MCF 10A (cell line): ENCODE measurements at places on chromosomes 3 and 15. TPM values are rescaled to one million over a fixed set of nuclear protein-coding genes. Genes with fewer than 3 reads are reported as not detected.
A peak's percentile ranks its signal among the peaks of the same experiment; 100 is the strongest.

- H3K36me3 ChIP-seq, result no peaks in the 10 kb centered on the region
- no peaks in the 10 kb centered on the region for H3K4me1 ChIP-seq
- no peak for DNase-seq
- no peak overlapping the region for H3K27ac ChIP-seq
These were observed 625.2 kb upstream of the GBE1 start for GRCh38 chr3:82386647-82387046.

Gene FBXW12
- not detected in 2 replicates for total RNA-seq

GRCh38 chr15:88274553-88275460 lies 18.3 kb upstream of the NTRK3 start:
- H3K27ac ChIP-seq, result no peak overlapping the region
- H3K4me3 ChIP-seq, result no peak overlapping the region
- H3K27me3 ChIP-seq, result peaks cover 13% of the 10 kb centered on the region
- DNase-seq, result peak; percentile 23
- H3K36me3 ChIP-seq, result no peaks in the 10 kb centered on the region
- H3K4me1 ChIP-seq, result no peaks in the 10 kb centered on the region

Gene PPCDC
- 20.3 and 25.1 TPM in 2 replicates for total RNA-seq
